Kidney epithelial cell (primary cell): ENCODE measurements at places on chromosomes 3 and 15.

DNA sequence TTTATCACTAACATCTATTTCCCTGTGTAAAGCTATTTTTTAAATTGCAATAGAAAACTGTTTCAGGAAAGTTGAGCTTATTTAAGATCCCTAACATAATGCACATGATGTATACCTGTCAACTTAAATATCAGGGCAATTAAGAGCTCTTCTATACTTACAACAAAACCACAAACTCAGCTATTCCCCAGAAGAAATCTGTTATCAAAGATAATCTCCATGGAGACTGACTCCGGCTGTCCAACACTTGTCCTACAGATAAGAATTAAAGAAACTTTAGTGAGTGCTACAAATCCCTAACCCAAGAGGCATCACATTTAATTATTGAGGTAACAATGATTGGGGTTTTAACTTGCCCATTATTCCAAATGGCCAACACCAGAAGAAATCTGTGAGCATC, 3.4 kb downstream of the SELENOK start:
- DNase-seq = no peak

GRCh38 chr15:87269566-87269965, 987.0 kb downstream of the NTRK3 start:
- peak; percentile 14 for DNase-seq

DNA sequence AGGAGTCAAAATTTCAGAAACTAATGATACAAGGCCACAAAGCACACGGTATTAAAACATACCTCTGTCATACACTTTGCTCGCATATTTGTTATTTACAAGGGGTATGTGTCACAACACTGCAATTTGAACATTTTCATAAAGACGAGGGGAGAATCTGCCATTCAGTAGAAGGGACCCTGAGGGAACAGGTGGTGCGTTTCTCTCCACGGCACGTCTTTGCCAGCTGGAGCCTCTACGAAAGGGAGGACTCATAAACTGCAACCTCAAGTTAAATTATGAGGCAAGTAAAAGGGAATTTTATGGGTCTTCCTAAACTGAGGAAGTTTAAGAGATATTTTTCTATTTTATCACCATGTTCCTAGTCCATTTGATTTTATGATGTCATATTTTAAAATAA, 19.1 kb downstream of the ATP10A start:
- DNase-seq = no peak

- DNase-seq = no peak
These were observed 44.0 kb upstream of the OXTR start for GRCh38 chr3:8813411-8813810.

GRCh38 chr3:187507266-187507665, 139.1 kb downstream of the RTP4 start:
- DNase-seq = no peak

DNA sequence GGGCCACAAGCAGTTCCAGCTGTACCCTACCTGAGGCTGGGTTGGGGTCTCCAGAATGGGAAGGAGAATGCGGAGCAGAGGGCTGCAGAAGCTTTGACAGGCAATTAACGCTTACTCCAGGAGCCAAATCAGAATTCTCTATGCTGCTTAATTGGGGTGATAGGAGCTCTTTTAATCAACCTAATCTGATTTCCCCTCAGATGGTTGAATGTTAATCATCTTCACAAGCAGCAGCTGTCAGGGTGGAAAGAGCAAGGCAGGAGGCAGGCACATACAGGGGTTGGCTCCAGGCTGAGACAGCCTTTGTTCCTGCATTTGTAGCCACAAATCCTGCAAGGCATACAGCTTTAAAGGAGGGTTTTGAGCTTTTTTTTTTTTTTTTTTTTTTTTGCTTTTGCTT, 2.6 kb downstream of the CILP start:
- DNase-seq = no peak

- DNase-seq = no peak
These were observed 32.6 kb downstream of the MAP2K5 start for GRCh38 chr15:67575039-67575502.

GRCh38 chr15:70867911-70868467, 14.0 kb upstream of the LARP6 start:
- no peak for DNase-seq

- DNase-seq = no peak
These were observed 473.9 kb upstream of the PPP2R3A start for GRCh38 chr3:135491491-135492205.

DNA sequence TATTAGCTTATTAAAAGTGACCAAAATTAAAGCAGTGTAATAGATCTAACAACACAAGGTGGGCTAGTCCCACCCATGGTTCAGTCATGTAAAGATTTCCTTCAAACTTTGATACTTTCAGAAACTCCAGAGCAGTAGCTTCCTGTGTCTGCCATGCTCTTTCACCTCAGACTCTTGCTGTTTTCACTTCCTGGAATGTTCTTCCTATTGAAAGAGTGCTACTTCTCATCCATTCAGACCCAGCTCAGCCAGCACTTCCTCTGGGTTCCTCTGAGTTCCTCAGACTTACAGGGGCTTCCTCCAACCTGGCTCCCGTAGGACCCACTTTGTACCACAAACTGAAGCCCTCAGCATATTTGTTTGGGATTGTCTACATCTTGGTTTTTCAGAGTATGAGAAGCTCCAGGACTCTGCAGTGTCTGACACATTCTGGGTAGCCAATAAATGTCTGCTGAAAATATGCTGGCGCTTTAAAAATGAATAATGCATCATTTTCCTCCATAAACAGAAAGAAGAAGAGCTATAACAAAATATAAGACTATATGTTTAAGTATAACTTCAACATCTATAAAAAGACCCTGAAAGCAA, 18.0 kb downstream of the NCEH1 start:
- DNase-seq = no peak

GRCh38 chr15:66149871-66150270, 103.7 kb downstream of the MEGF11 start:
- DNase-seq = no peak

DNA sequence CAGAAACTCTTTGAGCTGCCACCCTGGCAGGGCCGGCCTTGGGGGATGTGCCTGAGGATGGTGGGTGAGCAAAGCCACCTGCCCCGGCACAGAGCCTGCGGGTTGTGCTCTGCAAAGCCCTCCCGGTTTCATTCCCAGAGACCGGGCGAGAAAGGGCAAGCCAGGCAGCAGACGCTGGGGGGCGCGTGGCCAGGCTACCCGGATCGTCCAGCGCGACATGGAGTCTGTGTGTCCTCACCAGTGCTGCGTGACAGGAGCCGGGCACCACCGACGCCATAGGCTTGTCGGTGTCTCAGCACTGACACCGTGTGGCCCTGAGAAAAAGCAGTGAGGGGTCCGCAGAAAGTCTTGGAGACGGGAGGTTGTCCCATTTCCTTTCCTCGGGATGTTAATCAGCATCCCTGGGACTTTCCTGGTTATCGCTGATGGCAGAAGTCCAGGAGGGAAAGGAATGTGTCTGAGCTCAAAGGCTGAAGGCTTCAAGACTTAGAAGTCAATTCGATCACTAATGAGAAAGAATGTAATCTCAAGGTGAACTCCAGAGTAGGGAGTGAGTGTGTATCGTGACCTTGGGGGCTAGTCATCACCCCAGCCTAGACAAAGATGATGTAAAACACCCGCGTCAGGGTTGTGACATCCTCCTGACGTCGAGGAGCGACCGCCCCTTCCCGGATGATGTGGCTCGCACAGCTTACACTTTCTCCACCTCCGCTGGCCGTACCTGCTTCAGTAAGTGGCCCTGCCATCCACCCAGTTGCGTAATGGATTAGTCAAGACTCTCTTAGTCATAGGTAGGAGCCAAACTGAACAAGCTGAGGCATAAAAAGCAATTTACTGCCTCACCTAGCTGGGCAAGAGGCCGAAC, 36.3 kb upstream of the PLA2G4E start:
- peak; percentile 83 for DNase-seq

DNA sequence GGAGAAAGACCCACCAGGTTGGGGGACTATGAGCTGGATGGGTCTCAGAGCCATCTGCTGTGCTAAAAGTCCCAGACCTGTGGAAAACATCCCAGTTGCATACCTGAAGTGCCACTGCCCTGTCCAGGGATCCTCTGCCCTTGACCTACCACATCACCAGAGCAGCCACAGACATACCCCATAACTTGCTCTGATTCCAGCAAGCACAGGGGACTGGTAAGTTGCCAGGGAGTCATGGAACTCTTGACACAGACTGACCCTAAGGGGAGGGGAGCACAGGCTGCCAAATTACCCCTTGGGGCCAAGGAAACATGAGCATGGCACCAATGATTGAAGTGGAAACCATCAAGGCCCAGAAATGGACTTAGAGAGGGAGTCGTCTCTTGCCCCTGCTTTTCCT, 1335.1 kb upstream of the ALCAM start:
- no peak for DNase-seq

GRCh38 chr15:63340878-63341277, 40.8 kb downstream of the CA12 start:
- DNase-seq = no peak

DNA sequence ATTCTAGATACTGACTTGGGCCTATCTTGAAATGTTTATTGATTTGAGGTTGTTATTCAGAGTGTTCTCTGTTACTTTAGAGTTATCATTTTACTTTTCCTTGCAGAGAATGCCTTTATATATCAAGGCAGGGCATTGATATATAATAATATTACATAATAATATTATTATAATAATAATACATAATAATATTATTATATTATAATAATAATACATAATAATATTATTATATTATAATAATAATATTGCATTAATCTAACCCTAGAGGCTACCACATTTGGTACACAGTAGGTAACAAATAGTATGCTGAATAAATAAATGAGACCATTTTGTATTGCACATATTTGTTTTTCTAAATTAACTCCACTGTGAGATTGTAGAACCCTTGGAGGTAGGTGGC, 216.3 kb downstream of the EFHB start:
- no peak for DNase-seq

- DNase-seq = no peak
These were observed 60.1 kb downstream of the ATP10A start for GRCh38 chr15:25803036-25803435.

- DNase-seq = no peak
These were observed 99.8 kb upstream of the BFSP2 start for GRCh38 chr3:133300102-133300501.

DNA sequence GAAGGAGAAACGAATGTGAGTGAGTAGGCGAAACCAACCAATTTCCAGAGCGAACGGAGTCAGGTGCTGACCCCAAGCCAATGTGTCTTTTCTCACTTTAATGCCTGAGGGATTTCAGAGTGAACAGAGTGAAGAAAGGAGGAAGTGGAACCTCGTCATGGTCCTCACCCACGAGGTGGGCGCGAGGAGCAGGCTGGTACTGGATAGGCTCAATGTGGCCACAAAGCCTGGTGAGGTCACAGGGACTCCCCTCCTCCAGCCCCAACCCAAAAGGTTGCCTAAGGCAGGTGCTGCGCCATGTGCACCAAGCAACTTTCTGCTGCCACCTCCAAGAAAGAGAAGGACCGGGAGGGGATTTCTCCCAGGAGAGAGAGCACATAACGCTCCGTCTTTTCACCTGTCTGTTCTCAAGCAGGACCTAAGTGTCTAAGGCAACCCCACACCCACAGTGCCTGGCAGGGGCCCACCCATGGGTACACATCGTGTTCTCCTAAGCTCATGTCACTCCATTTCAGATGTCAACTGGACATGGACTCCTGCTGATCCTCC, 3.8 kb downstream of the NRROS start:
- DNase-seq = no peak

GRCh38 chr3:68874551-68875348, 57.6 kb downstream of the TAFA4 start:
- no peak for DNase-seq

DNA sequence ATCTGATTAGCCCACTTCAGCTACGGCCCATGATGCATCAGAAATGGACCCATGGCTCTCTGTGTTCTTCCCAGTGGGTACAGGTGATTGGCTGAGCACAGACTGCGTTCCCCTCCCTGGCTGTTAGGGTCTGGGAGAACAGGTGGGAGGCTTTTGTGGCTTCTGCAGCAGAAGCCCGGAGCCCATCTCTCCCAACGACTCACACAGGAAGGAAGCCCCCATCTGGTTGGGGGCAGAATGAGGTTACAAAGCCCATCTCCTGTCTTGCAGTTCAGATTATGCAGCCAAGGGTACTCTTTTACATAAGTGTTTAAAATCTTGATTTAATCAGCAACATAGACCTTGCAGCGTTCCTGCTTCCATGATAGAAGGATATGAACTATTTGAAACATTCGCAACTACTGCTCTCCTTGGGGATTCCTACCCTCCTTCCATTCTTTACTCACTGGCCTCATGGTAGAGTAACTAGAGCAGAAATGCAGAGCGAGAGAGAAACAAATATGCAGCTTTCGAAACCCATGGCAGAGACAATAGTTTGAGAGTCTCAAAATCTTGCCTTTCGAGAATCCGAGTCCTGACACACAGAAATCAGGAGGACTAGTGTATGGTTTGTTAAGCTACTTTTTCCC, 291.3 kb downstream of the TLE3 start:
- no peak for DNase-seq

DNA sequence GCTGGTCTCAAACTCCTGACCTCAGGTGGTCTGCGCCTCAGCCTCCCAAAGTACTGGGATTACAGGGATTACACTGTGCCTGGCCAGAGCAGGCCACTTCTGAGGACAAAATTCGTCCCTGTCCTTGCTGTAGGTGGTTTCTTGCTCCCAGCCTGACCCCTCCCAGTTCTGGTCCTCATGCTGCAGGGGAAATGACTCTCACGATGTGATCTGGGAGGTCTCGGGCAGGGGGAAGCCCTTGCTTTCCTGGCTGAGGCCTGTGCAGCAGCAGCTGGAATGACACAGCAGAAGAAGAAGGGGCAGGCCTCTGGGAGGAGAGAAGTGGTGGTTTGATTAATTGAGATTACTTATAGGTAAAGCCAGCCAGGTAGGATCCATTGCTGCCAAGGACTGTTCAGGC, 39.3 kb downstream of the MEGF11 start:
- DNase-seq = no peak

DNA sequence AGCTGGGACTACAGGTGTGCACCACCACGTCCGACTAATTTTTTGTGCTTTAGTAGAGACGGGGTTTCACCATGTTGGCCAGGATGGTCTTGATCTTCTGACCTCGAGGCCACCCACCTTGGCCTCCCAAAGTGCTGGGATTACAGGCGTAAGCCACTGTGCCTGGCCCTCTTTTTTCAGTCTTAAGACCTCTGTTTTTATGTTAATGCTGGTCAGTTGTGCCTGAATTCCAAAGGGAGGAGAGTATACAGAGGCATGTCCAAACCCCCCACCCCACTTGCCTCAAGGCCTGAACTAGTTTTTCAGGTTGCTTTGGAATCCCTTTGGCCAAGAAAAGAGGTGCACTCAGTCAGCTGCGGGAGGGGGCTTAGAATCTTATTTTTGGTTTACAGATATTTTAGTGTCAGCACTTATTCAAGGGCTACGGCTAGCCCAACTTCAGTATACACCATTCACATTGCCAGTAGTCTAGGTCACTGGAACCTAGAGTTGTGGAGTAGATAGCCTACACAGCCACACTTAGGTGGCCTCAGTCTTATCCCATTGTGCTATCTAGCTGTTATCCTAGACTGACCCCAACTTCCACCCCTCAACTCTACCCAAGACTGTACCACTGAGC, 128.0 kb upstream of the TPM1 start:
- DNase-seq = no peak

- peak; percentile 53 for DNase-seq
These were observed 404.1 kb upstream of the ATP11B start for GRCh38 chr3:182389071-182389815.
